ENCODE measurements at places on chromosomes 2 and 18. TPM values are rescaled to one million over a fixed set of nuclear protein-coding genes. Genes with fewer than 3 reads are reported as not detected.

GRCh38 chr2:42194428-42194827 is 25.3 kb downstream of the EML4 start:
- no peak for DNase-seq

- no peak for DNase-seq
Observed at GRCh38 chr2:238920601-238921001, 72.7 kb downstream of the TWIST2 start.

DNA sequence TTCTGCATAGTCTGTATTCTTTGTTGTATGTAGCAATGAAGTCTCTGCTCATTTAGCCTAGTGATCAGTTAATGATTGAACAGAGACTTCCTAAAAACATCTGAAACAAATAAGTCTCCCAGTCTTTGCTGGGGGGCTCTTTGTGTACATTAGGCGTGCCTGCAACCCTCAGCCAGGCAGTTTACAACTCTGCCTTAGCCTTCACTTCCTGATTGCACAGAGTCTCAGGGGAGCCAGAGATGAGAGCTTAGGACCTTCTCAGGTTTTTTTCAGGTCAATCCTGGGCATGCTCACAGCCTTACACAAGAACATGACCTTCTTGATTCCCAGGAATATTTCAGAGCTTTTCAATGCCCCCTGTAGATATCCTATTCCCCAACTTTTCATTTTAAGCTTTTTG is 44.0 kb upstream of the BIN1 start:
- no peak for DNase-seq

DNA sequence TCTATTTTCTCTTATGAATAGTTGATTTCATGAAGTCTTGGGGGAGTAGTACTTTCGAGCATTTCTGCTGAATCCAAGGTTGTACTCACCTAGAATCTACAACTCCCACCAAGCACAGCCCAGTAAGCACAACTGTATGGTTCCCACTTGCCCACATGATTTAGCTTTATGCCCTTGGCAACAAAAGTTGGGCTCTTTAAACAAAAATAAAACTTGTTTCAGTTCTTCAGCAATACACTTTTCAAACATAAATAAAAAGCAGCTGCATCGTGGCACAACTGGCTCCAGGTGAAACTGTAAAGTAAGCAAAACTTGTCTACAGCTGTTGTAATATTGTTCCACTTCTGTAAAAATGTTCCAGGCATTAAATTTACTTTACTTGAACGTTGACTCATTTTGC is 99.8 kb upstream of the FSIP2 start:
- DNase-seq: no peak

DNA sequence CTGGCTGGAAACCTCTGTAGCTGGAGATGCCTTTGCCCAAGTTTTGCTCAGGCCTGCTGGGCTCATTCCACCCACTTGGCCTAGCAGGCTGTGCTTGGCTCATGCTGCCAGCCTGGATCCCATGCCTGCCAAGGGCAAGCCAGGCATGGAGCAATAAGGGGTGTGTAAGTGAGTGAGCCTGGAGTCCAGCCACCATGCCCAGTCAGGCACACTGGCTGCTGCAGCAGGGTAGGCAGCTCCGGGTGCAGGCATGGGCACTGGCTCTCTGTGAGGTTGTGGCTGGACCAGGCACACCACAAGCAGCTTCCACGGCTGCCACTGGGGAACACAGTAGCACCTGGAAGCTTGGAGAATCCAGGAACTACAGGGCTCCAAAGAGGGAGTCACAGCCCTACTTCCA is 147.7 kb upstream of the HS6ST1 start:
- no peak for DNase-seq

- DNase-seq: no peak
Observed at GRCh38 chr2:75466708-75467311, 93.9 kb downstream of the EVA1A start.

DNA sequence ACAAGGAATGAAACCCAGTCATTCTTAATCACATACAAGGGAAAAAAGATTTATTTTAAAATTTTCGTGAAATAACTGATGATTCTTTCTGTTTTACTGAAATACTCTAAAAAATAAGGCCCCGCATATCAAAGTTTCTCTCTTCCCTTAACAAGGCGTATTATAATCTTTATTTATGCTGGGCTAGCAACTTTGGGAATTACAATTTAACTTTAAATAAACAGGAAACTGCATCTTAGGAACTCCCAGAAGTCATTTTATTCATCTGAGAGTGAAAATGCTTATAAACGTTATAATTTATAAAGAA is 166.7 kb downstream of the TCF4 start:
- no peak for DNase-seq

Gene GLI2
- total RNA-seq: 21.1 TPM

Gene RBM45
- 13.9 TPM for total RNA-seq
